Naive thymus-derived CD8-positive, alpha-beta T cell (primary cell): ENCODE measurements at places on chromosomes 11 and 22. TPM values are rescaled to one million over a fixed set of nuclear protein-coding genes. Genes with fewer than 3 reads are reported as not detected.

DNA sequence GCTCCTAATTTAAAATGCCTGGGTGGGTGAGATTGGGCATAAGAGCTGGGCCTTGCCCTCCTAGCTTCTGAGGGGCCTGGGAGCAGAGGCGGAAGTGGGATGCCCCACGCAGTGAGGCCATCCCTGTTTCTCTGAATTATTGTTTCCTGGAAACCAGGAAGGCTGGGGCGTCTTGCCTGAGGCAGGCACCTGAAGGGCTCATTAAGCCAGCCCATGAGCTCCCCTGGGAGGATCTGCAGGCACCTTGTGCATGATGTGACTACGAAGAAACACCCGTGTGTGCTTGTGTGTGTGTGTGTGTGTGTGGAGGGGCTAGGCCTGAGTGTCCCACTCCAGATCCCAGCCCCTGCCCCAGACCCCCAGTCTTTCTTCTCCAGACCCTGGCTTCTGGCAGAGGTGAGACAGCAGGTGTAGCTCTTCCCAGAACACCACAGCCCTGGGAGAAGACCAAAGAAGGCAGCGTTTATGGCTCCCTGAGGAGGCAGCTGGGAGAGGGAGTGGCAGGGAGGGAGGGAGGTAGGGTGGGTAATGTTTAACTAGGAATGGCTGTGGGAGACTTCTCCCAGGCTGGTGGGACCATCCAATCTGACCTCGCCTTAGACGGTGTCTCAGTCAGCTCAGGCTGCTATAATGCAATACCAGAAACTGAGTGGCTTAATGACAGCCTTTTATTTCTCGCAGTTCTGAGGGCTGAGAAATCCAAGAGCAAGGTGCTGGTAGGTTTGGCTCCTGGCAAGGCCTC, 2.1 kb upstream of the BATF2 start:
- no peak for DNase-seq

DNA sequence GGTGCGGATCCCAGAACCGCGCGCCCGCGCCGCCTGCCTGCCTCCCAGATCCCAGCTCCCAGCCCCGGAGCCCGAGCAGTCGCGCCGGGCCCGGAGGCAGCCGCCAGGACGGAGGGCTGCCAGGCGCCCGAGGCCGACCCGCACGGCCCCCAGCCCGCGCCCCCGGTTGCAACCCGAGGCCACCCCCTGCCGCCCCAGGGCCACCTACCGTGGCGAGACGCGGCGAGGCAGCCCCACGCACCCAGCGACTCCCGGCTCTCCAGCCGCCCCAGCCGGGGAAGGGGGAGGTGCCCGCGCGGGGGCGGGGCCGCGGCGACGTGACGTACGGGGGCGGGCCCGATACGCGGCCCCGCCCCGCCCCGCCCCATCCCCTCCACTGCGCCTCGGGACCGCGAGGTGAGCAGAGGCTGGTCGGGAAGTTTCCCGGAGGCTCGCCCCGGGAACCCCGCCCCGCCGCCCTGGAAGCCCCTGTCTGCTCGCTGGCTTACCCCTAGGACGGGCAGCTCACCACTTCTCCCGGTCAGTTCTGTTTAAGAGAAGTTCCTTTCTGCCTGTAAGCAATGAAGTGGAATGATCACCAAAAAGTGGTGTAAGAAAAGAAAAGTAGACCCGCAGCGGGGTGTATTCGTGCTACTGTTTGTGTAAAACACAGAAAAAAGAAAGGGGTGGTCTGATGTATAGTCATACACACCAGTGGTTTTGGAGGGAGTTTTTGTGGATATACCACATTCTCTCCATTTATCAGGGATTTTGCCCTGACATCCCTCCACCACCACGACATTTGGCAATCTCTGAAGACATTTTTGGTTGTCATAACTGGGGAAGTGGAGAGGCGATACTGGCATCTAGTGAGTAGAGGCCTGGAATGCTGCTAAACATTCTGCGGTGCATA, at the start of gene TPST2:
TSS of gene TPST2 (minus strand) at position 288 of the 892 bp plus-strand sequence. CDS start 48,502 bp downstream, outside the sequence.
- peak; percentile 76 for DNase-seq

BAIAP2L2 gene
- 2.2 TPM for total RNA-seq

C11orf42 gene
- not detected for total RNA-seq

GRCh38 chr22:39960791-39961746, 872 bp downstream of the TMA7B start:
- DNase-seq: peak; percentile 32

PICALM gene
- 112 TPM for total RNA-seq

GAL3ST1 gene
- 2.7 TPM for total RNA-seq

DNA sequence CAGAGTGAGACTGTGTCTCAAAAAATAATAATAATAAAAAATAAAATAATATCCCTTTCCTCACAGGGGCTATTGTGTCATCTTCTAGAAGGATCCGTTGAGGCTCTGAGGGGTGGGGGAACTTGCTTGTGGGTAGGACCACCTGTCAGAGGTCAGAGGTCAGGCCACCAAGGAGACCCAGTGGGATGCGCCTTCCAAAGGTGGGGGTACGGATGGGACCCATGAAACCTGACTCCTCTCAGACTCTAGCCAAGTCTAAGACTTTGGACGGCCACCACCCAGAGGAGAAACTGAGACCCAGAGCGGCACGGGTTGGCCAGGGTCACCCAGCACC, 367 bp upstream of the MMP11 start:
- DNase-seq: no peak

DNA sequence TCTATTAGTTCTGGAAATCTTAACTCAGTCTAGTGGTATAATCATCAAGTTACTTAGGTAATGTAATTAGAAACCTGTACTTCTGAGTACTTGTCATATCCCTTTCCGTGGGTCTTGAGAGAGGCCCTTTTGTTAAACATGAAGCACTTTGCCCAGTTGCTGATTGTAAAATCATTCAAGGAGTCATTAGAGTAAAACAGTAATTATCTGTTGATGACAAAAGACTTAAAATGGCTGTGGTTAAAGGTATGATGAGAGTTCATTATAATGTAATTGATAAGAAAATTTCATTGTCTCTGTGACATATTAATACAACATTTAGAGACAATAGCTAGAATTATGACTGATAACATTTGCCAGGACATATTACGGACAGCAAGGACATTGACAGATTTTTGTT, 34.3 kb downstream of the PRR5L start:
- no peak for DNase-seq

ACTN3 gene
- total RNA-seq: not detected

GTSE1 gene
- total RNA-seq: 0.30 TPM

- DNase-seq: no peak
Observed at GRCh38 chr22:28018461-28018927, 99.4 kb upstream of the PITPNB start.

- DNase-seq: no peak
Observed at GRCh38 chr11:12958986-12959385, 50.1 kb upstream of the RASSF10 start.

SPDYC gene
- total RNA-seq: not detected

GRCh38 chr11:118657709-118658428, 21.6 kb downstream of the TREH start:
- no peak for DNase-seq

FAT3 gene
- not detected for total RNA-seq

GRCh38 chr11:73376803-73377629, 817 bp downstream of the RELT start:
- DNase-seq: peak; percentile 59

GRCh38 chr11:102921587-102922220, 33.8 kb downstream of the MMP13 start:
- DNase-seq: no peak

CDON gene
- total RNA-seq: 2.1 TPM

DNA sequence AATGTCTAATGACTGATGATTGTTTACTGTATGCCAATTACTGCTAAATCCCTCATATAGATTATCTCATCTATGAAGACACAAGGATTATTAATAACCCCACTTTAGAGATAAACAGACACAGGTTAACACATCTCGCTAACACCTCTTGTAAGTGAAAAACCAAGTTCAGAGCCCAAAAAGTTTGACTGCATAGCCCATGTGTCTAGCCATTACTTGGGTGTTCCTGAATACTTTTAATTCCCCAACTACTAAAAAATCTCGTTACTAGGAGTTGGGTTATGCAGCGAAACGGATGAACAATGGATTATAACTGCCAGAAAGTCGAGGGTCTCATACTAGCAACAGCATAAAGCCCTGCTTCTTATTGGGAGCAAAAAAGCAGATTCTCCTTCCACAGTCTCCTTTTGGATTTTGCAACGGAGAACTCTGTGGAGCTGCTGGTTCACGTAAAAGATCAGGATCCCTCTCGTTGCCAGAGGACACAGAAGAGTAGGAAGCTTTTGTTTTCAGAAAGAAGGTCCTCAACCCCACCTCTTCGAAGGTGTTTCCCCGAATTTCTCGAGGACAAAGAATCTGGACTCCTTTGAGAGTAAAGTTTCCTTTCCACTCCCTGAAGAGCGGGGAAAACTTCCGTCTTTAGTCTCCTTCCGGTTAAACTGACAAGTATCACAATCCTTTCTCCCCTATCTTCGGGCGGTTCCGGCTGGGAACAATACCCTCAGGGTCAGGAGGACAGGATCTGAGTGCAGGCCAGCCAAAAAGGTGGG, 979 bp downstream of the ZBED5 start:
- no peak for DNase-seq

LBHD1 gene
- total RNA-seq: 30.9 TPM

OR8G5 gene
- total RNA-seq: not detected

GRCh38 chr22:35352214-35353111, 28.4 kb upstream of the HMOX1 start:
- no peak for DNase-seq

DNA sequence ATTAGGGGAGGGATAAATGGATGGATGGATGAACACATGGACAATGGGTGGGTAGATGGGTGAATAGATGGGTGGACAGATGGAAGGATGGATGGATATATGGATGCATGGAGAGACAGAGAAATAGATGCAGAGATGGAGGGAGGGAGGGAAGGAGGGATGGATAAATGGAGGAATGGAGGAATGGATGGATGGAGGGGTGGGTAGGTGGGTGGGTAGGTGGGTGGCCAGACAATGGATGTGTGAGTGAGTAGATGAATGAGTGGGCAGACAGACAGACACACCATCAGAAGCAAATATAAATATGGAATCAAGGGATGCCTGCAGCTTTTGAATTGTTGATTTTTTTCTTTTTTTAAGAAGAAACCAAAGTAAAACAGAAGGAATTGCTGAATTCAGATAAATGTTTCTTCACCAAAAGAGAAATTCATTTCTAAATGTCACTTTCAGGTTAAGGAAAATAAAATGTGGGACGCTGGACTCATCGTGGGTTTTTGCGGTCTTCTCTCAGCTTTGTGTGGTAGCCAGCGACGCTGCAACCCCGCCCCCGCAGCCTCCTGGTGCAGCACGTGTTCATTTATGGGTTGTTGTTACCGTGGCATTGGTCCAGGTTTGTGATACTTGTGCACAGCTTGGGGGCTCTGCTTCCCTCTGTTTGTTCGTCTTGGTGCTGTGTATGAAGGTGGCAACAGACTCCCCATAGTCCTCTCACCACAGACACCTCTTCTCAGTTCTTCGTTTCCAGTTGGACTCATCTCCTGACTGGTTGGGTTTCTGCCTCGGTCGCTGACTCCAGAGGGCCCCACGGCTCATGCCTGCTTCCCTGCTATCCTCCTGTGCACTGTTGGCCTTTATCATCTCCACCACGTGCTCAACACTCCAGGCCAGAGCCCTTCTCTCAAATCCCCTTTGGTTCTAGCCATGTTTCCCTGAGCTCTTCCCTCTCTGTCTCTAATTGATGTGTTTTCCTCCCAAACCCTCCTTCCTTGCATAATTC, 76.4 kb downstream of the CDKN1C start:
- DNase-seq: no peak

DNA sequence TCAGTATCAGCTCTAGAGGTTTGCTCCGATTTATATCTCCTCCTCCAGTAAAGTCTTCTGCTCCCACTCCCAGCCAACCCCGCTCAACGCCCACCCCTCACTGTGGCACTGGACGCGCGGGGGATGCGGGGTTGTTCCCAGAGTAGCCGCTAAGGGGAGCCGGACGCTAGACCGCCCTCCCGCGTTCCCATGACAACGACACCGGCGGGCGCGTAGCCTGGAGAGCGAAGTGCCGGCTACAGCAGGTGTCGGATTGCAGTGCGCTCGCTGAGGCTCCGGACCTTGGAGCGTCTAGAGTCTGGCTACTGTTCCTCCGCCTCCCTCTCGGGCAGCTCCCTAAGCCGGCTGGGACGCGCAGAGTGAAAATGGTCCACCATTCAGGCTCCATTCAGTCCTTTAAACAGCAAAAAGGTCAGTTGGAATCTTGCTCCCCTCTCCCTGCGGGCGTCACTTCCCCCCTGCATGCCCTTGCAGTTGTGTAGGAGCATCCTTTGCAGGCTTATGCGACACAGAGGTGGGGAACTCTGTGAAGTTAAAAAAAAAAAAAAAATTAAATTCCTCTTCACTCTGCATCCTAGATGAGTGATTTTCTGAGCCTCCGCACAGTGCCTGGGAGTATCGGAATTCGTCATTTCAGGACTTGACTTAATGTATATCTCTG, at the start of gene ANO3:
TSS of gene ANO3 (plus strand) at position 220 of the 661 bp plus-strand sequence. CDS start at position 366, 146 bp downstream.
- DNase-seq: no peak

DNA sequence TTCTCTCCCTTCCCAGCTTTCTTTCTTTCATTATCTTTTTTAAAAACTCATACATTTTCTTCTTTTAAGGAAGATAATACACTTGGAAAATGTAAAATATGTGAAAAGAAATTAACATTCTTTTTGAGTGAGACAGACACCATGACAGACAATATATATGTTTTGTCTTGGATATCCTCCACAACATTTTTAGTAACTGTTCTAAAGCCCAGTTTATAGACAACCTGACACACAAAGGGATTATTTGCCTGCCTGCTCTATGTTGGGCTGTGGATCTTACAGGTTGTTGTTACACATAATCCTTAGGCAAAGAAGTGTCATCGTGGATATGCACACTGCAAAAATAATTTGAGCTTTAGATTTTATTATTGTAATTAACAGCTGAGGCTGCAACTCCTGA, 301.4 kb upstream of the PDGFD start:
- DNase-seq: no peak

DNA sequence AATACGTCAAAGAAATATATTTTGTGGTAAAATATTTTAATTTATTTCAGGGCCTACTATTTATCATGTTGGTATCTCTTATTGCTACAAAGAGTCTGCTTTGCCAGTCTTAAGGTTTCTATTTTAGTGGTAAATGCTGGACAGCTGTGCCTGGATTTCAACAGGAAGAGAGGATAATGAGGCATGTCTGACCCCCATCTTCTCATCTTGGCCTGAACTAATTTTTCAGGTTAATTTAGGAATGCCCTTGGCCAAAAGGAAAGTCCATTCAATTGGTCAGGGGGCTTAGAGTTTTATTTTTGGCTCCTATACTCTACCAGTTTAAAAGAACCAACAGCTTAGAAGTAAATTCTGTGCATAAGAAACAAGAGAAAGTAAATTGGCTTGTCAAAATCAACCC, 428.2 kb downstream of the LUZP2 start:
- DNase-seq: no peak

CEP126 gene
- 3.8 TPM for total RNA-seq
